Iris pigment epithelial cell (primary cell): ENCODE measurements at places on chromosomes 5 and 9.

GRCh38 chr5:103617090-103617489 is 54.5 kb upstream of the NUDT12 start:
- DNase-seq, result no peak

GRCh38 chr9:68473790-68474189 is 66.9 kb downstream of the TMEM252 start:
- no peak for DNase-seq

GRCh38 chr5:1786621-1787471 is 12.8 kb downstream of the MRPL36 start:
- DNase-seq, result no peak

- no peak for DNase-seq
Measured at GRCh38 chr9:13269589-13270452, 9.7 kb downstream of the MPDZ start.

DNA sequence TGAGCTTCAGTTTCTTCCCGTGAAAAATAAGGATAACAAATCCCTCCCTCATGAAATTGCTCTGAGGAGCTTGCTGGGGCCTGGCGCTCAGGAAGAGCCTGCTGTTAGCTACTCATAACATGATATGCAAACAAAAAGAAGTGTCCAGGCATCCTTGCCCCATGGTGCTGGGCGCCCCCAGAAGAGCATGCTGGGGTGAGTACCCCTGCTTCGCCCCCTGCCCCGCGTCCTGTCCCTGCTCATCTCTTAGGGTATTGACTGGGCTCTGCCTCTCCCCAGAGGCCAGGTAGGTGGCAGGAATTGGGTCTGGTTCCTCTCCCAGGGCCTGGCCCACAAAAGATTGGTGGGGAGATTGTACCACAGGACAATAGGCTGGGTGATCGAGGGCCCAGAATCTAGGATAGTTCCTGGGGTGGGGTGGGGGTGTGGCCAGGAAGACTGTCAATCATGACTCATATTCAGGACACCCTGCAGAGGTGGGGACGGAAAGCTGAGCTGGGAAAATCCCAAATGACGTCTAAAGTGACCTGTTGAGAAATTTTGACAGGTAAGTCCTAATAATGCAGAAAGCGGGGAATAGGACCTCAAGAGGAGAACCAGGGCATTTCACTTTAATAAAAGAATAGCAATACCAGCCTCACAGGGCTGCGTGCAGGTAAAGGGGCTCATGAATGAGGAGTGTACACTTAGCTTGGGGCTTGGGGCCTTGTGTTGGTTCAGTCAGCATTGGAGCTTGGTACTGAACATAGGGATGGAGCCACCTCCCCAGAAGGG is 8.9 kb downstream of the PITX1 start:
- DNase-seq, result peak; percentile 65

- DNase-seq, result no peak
Measured at GRCh38 chr9:129282272-129282671, 104.2 kb upstream of the IER5L start.

GRCh38 chr5:102801371-102801770 is 46.3 kb downstream of the PAM start:
- DNase-seq, result peak; percentile 34

GRCh38 chr9:114017741-114018715 is 60.1 kb downstream of the AMBP start:
- DNase-seq, result no peak

- no peak for DNase-seq
Measured at GRCh38 chr9:75933982-75934381, 43.5 kb downstream of the PCSK5 start.

DNA sequence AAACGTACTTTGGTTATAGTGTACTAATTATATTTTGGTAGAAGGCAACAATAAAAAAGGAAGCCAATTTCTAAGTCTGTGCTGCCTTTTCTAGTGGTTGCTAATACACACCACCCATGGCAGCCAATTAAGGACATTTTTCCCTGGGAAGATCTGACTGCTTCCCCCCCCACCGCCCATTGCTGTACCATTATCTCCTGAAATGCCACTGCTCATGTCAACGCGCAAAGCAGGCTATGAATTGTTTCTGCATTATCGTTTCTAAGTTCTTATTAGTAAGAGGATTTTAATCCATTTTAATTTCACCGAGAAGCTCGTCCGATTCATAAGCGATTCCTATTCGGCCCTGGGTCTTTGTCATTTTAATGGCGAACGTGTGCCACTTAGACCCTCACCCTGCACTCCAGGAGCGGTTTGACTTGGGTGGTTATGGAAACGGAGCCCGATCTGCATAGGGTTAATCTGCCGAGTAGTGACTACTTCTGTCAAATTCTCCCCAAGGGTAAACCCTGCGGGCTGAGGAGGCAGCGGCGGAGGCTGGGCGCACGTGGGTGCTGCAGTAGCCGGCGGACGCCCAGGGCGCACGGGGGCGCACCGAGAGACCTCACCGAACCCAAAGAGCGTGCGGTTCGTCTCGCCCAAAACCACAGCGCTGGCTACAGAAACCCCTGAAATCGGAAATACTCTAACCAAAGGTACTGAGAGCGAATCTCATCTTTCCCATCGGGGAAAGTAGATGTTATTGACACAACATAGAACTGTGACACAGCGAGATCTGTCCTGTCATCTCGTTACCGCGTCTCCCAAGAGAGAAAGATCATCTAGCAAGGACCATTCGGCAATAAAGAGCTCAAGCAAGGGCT is 55.8 kb upstream of the SHC3 start:
- peak; percentile 32 for DNase-seq

DNA sequence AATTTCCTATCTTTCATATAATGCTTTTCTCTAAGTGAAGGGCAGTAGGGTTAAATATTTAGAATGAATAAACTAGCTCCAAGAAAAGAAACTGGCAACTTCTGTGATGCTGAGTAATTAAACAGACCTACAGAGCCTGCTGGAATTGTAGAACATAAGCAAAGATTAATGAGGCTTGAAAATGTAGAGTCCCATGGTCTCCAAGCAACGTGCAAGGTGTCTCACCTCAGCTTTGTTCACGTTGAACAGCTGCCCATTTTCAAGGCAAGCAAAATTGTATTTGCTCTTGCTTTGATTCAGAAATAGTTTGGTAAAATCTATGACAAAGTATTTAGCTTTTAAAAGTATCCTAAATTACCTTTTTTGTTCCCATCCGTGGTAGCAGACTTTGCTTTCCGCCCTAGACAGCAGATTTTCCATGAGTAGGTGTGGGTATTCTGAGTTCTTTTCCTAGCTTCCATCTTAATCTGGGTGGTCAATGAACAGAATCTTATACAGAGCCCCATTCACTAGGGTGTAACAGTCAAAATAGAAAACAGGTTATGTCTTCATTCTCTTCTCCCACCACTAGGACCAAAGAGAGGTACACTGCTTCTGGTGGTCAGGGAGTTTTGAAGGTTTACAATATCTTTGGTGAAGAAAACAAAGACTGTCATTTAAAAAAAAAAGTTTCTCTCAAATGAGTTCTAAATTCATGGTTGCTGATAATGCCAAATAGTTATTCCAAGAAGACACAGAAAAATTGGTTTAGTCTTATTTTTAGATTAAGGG is 52.1 kb upstream of the TYRP1 start:
- DNase-seq, result no peak

DNA sequence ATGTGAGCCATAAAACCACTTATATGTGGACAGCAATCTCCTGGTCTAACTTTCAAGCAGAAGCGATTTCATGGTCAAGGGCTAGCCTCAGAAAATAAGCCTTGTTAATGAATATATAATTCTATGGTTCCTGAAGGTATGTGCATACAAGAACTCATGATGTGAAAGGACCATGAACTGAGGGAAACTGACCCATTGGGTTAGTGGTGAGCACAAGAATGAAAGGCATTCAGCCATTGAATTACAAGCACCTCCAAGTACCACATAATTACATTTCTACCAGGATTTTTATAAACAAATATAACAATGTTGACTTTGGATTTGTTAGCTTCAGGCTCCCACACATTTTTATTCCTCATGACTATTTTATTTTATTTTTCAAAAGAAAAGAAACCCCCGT is 459.0 kb downstream of the TLE4 start:
- peak; percentile 14 for DNase-seq

DNA sequence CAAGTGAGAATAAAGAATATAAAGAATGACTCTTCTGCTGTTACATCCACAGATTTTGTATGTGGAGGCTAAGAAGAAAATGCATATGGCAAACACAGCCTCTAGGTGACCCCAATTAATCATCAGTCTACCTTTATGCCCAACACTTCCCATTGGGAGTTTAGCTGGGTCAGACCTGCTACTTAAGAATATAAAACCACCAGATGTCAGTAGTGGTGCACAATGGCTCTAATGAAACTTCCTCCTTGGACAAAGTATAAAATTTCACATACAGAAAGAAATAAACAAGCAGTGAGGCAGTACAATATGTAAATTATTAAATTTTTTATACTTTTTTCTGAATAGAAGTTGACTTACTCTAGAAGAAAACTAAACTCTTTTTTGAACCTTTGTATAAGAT is 539.9 kb downstream of the BRINP1 start:
- peak; percentile 0 for DNase-seq

DNA sequence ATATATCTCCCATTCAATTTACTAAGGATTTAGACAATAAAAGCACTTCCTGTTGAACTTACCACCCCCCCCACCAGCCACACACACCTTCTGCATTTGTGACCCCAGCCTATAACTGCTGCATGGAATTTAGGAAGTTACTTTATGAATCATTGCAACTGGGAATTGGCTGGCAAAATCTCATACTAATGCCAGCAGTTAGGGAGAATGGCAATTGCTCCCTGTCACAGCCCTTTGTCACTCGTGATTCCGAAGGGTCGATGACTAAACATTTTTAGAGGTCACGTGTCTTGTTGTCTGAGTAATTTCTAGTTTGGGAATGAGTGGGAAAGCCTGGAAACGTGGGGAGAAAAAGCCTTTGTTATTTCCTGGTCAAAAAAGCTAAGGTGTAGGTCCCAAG is 46.6 kb upstream of the PCA3 start:
- no peak for DNase-seq
